ENCODE measurements at places on chromosomes 4 and X.

- peak; percentile 39 for DNase-seq
Observed at GRCh38 chrX:154002215-154002719, 17.4 kb downstream of the IRAK1 start.

DNA sequence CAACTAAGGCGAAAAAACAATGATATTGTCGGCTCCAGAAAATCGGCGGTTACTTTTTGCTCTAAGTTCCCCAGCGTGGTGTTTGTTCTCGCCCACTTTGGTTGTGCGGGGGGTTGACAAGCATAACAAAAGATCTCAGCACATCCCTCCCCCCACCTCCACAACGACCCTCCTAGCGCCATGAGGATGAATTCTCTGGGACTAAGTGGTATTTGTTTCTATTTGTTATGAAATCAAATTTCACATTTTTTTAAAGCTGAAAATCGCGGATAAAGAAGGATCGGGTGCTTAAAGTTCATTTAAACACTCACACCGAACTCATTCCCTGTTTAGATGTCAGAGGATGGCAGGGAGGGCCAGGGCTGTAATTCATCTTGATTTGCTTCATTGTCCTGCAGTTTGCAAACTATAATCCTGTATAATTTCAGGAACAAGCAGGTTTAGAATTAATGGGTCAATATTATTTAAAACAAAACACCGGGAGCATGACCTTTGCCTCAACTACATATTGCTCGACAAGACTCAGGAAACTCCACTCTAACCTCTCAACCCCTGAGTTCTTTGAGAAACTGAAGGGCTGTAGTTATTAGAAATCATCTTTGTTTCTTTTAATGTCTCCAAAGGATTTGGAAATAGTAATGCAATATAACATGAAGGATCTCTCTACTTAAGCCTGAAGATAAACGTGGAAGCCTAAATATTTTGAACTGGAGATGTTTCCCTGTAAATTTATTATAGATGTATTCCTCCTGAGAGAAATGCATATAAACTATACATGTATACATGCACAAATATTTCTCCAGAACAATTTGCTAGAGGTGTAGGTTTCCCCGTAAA lies 6.4 kb downstream of the PITX2 start:
- peak; percentile 12 for DNase-seq

DNA sequence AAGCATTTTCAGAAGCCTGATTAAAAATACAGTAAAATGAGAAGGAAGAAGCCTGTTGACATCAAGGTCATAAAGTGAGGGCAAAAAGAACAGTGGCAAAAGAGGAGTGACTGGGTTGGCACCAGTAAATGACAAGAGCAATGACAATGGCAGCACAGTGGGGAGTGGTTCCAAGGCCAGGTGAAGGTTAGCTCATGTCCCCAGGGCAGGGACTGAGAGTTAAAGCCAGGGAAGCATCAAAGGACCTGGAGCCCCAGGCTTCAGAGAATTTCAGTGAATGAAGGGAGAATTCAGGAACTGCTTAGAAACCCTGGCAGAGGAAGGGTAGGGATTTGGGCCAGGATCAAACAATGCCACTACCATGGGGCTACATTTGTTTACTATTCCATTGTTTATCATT lies 8.8 kb upstream of the PIGA start:
- no peak for DNase-seq

DNA sequence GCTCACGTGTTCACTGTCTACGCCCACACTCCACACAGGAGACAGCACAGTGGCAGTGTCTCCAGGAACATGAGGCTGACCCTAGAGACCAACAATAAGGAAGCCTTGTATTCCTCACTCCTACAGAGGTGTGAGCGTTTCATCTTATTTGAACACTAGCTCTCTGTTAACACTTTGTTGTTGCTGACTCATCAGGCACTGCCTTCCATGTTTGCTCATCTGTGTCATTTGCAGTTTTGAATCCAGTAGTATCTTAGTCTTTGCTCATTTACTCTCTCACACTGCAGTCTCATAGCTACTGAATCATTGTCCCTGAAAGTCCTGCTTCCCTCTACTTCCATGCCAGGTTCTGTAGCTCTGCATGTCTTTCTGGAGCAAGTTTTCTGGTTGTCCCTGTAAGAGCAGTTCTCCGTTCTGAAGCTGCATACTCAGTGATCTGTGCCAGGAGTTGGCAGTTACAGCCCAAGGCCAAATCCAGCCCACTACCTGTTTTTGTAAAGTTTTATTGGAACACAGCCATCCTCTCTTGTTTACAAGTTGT lies 80.3 kb upstream of the DCLK2 start:
- peak; percentile 4 for DNase-seq

DNA sequence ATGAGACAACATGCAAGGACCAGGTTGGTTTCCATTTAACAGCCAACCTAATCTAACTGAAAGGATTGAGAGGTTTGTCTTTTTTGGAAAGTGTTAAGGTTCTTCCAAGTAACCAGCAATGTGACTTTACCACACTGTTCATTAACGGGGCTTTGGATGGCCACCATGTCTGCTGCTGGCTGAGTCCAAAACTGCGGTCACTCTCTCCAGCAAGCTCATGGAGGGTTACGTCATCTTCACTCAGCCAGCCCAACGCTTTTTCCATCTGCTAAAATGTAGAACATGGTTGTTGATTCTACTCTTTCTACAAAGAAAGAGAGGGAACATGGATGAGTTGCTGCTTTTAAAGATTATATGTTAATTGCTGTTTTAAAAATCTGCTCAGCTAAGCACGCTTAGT lies 11.0 kb downstream of the PKD2 start:
- no peak for DNase-seq

DNA sequence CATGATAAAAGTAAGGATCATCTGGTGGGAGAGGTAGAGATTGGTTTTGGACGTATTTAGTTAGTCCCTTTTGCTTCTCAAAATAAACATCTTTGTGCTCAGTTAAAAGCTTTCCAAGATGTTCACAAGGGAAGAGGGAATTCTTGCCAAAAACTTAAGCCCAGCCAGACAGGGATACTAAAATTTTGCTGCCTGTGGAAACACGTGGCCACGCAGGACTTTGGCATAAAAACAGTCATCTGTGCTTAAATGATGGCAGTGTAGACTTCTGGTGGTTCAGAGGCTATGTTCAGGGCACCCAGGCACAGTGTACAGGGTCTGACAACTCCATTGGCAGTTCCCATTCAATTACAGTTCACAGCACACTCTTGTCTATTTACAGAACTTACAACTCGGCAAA lies 93.2 kb upstream of the JADE1 start:
- DNase-seq = no peak

- peak; percentile 39 for DNase-seq
Observed at GRCh38 chrX:46587158-46587557, 13.6 kb downstream of the CHST7 start.

DNA sequence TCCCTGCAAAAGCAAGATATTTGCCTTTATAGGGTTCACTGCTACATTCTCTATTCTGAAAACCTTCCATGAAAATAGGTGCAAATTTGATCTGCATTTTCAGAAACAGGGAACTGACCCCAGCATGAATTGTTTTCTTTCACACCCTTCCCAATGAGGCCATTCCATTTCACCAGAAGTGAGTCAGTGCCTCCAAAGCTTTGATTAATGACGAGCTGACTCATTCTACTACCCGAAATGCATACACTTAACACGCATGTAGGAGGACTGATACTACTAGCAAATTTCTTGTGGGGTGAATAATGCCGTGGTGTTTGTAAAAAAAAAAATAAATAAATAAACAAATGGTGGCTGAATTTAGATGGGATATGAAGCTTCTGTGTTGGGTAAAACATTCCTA lies 146.9 kb upstream of the FGF13 start:
- DNase-seq = no peak

GRCh38 chrX:153537526-153538295 lies 20.3 kb downstream of the ATP2B3 start:
- no peak for DNase-seq

DNA sequence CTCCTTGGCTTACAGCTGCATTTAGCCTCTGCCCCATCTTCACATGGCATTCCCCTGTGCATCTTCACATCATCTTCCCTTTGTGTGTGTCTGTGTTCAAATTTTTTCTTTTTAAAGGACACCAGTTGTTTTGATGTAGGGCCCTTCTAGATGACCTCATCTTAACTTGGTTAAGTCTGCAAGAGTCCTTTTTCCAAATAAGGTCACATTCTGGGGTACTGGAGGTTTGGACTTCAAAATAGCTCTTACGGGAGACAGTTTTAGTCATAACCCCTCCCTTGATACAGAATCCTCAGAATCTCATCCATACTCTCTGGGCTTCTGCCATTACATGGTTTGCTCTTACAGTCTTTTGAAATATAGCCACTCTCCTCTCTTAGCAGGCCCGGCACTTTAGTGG lies 231.5 kb upstream of the ATP6AP2 start:
- no peak for DNase-seq
